ENCODE measurements at places on chromosomes 6 and 20. TPM values are rescaled to one million over a fixed set of nuclear protein-coding genes. Genes with fewer than 3 reads are reported as not detected.

PDYN gene
- polyA plus RNA-seq: 1.0 TPM

MROH8 gene
- 4.9 TPM for polyA plus RNA-seq

UNC5CL gene
- 0.93 TPM for polyA plus RNA-seq

FITM2 gene
- 7.6 TPM for polyA plus RNA-seq

GSTA2 gene
- polyA plus RNA-seq: not detected

TSBP1 gene
- polyA plus RNA-seq: not detected

KHDC1L gene
- polyA plus RNA-seq: 0.83 TPM

STAU1 gene
- polyA plus RNA-seq: 162 TPM

ELOVL4 gene
- polyA plus RNA-seq: 9.4 TPM

LTB gene
- not detected for polyA plus RNA-seq

BMP7 gene
- 24.9 TPM for polyA plus RNA-seq

TMEM217 gene
- polyA plus RNA-seq: 1.1 TPM

PTCHD4 gene
- 0.20 TPM for polyA plus RNA-seq

CEBPB gene
- polyA plus RNA-seq: 17.1 TPM

LHFPL5 gene
- polyA plus RNA-seq: 5.4 TPM

KIF16B gene
- 2.5 TPM for polyA plus RNA-seq

PSMF1 gene
- polyA plus RNA-seq: 250 TPM

POPDC3 gene
- 8.0 TPM for polyA plus RNA-seq

C20orf202 gene
- polyA plus RNA-seq: 0.27 TPM

ACTL10 gene
- 1.4 TPM for polyA plus RNA-seq

SLC22A1 gene
- polyA plus RNA-seq: not detected

PLCG1 gene
- polyA plus RNA-seq: 75.9 TPM

ARMH2 gene
- not detected for polyA plus RNA-seq

TRPC4AP gene
- 66.8 TPM for polyA plus RNA-seq

PRPH2 gene
- 2.0 TPM for polyA plus RNA-seq

BTN1A1 gene
- polyA plus RNA-seq: 0.36 TPM

ENPP5 gene
- 3.1 TPM for polyA plus RNA-seq

ASIP gene
- polyA plus RNA-seq: not detected

JPH2 gene
- polyA plus RNA-seq: 0.58 TPM

GLP1R gene
- 12.7 TPM for polyA plus RNA-seq
